ENCODE measurements at places on chromosomes 5 and 9.

DNA sequence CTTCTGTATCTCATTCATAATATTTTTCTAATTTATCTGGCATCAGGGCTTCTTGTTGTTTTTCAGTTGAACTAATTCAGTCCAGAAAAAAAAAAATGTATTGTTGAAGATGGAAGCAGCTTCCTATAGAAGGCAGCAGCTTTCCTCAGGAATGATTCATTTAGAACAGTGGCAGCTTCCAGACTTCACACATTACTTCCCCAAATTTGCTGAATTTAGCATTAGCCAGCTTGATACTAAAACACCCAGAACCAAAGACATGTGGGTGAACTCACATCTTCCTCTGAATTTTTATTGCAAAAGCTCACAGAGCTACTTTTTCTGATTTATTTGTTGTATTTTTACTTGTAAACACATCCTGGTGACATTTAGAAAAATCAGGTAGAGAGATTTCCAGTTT is 53.8 kb downstream of the HCN1 start:
- no peak for DNase-seq

DNA sequence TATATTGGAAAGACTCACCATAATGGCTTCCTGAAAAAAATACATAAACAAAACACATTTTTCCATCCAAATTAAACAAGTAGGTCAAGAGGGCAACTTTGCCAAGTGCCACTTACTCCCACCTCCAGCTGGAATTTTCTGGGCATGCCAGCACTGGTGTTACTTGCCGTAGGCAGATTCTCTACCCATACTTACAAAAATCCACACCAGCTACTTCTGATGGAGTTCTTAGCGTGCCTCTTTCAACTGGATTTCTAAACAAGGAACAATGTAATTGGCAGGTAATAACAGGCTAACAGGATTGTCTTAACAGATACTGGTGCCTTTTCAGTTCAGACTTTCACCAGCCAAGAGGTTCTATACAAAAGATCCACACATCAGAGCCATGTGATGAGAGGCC is 301.4 kb downstream of the MLLT3 start:
- no peak for DNase-seq

DNA sequence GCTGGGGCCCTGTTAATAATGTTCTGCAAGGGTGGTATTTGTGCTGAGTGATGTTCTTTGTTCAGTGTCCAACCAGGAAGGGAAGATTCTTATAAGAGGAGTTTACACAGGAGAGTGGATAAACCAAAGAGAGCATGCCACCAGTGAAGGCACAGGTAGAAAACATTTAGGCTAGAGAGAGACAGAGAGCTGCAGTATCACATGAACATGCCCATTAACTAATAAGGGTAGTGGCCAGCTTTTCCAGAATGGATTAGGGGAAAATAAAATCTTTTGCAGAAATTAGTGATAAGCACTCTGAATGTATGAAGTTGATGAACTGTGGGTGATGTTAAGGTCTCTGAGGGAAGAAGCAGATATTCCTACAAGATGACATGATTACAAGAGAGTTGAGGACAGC is 54.1 kb upstream of the PRLR start:
- DNase-seq: no peak

GRCh38 chr5:78360924-78361630 is 660 bp downstream of the SCAMP1 start:
- peak; percentile 42 for DNase-seq

- DNase-seq: no peak
These were observed 283.4 kb upstream of the PTGER4 start for GRCh38 chr5:40396317-40396716.

- DNase-seq: no peak
These were observed 57.4 kb downstream of the DAP start for GRCh38 chr5:10703676-10704075.

DNA sequence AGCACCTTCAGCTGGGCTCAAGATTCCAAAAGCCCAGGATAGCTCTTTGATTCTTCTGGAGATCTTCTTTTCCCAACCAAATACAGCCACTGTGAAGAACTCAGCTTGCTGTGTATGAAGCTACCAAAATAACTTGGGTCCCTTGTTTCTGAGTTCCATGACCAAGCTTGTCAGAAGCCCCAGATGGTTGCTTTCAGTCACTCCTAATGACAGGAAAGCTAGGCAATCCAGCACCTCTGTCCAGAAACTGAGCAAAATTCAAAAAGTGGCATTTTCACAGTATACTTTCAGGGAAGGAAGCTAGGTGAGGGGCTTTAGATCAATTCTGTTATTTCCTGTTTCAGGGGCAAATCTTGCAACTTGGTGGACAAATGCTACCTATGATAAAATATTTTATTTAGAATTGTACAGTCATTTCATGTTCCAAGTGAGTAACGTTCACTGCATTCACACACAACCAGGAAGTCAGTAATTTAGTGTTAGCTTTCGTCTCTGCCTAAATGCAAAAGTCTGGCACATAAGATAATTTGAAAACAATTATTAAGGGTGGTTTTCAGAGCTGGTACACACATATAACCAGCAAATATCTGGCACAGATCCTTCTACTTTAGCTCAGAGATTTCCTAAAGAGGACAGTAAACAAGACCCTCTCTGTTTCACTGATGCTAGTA is 330.1 kb downstream of the GLIS3 start:
- DNase-seq: no peak

DNA sequence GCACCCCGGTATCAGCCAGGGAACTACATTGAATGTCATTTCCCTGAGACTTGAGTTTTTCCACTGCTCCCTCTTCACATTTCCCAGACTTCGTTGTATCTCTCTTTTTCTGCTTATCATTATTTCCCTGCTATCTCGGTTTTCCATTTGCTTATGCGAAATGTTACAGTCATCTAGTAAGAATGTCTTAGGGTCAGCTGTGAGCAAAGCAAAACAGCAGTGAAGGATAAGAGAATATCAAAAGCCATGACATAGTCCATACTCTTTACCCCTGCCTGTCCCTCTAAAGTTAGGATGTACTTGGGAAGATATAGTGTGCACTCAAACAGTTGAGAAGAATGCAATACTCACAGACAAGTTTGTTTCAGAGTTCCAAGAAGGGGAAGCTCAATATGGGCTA is 88.7 kb downstream of the ITGA1 start:
- peak; percentile 27 for DNase-seq

DNA sequence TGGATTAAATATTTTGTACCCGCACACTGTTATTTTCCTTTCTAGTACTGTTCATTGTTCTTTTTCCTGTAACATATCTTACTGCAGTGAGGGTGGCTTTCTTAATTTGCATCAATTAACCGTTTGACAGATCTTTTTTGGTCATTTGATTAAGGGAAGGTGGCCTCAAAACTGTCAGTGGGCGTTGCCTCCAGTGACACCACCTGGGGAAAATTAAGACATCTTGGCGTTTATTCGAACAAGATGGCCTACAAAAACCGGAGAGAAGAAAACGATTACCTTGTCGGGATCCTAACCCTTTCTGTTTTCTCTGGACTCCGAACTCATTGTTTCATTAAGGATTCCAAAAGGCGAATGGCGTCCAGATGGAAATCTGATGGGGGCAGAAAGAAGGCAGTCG is 2.0 kb downstream of the BASP1 start:
- no peak for DNase-seq

DNA sequence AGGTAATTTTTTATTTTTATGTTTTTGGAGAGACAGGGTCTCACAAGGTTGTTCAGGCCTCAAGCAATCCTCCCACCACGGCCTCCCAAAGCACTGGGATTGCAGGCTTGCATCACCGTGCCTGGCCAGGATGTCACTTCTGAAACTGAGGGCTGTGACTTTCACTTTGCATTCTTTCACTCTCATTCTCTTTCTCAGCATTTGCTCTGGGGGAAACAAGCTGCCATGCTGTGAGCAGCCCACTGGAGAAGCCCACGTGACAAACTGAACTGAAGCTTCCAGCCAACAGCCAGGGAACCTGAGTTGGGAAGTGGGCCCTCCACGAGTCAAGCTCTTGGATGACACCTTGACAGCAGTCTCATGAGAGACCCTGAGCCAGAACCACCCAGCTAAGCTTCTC is 109.4 kb downstream of the C5orf15 start:
- DNase-seq: no peak

- no peak for DNase-seq
These were observed 11.7 kb upstream of the FAT2 start for GRCh38 chr5:151602806-151603205.

DNA sequence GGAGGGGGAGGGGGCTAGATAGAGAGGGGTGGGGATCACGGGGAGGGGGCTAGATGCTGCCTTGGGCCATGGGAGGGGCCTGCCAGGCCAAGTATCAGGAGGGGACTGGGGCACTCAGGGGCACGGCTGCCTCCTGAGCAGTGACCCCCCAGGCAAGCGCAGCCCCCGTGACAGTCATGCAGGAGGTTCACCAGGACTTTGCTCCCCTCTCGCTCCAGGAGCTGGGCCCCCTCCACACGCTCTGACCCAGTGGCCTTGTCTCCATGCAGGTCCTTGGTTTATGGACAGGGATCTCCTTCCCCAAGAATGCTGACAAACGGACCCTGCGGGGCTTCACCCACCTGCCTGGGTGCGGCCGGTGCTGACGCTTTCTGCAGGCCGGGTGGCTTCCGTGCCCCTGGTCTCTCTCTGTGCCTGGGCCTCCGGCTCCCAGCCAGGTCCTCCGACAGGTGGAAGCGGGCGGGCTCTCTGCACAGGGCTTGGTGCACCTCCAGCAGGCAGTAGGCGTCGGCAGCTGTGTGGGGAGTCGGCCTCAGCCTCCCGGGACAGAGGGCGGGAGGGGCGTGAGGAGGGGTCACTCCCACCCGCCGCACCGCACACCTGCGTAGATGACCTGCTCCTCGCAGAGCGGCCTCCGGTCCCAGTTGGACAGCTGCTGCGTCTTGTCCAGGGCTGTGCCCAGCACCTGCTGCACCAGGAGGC is 46.8 kb upstream of the NRARP start:
- no peak for DNase-seq

- no peak for DNase-seq
These were observed 20.1 kb upstream of the SLC36A1 start for GRCh38 chr5:151427258-151427657.

DNA sequence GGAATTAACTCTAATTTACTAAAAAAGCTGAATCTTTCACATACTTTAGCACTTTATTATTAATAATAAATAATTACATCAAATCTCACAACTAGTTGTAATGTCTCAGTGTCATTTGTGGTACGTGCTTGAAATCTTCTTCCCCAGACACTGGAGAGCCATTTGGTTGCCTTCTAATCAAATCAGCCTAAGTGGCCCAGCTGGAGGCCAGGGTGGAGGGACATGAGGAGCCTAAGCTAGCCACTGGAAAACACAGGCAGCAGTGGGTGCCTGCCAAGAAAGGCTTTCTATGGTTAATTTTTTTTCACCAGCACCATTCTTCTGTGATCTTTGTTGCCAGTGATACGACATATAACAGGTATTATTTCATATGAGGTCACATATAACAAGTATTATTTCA is 117.0 kb downstream of the ERCC6L2 start:
- no peak for DNase-seq

DNA sequence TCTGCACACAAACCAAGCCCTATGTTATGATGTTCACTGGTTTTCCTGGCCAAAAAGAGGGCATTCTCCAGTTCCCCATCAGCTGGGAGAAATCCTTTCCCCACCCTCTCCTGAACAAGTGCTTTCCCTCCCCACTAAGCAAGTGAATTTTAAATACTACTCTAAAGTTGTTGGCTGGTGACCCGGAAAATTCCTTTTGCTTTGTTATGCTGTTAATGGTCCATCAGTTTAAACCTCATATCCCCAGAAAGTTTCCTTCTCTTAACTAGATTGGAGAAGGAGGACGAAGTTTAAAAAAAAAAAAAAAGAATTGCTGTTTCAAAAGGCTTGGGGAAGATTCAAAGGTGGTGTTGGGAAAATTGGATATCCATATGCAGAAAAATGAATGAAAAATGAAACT is 21.9 kb upstream of the SPRY4 start:
- DNase-seq: no peak

DNA sequence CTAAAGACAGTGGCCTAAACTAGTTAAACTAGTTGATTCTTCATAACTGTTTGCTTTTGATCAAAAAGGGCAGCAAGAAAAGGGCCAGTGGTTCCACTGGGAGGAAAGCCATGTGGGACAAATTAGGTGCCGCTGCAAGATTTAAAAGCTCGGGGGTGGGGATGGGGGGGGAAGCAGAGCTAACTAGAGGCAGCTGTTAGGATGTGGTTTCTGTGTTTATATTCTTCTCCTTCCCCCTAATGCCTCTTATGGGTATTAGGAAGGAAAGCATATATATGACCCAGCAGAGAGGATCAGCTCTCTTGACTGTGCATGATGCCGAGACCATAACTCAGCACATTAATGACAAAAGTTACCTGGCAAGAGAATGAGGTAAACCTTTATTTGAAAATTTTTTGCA is 65.7 kb downstream of the EFNA5 start:
- no peak for DNase-seq

DNA sequence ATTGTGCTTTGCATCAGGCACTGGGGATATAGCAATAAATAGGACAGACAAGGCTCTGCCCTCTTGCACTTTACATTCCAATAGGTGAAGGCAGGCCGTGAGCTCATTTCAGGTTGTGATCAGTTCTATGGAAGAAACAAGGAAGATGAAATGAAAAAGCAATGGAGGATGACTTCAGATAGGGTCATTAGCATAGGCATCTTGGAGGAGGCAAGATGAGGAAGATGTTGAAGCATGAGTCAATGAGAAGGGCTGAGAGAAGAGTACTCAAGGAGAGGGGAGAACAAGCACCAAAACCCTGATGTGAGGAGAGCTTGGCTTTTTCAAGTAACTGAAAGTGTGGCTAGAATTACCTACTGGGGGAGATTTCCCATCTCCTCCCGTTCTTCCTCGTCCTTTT is 5.0 kb upstream of the SPARC start:
- DNase-seq: no peak

DNA sequence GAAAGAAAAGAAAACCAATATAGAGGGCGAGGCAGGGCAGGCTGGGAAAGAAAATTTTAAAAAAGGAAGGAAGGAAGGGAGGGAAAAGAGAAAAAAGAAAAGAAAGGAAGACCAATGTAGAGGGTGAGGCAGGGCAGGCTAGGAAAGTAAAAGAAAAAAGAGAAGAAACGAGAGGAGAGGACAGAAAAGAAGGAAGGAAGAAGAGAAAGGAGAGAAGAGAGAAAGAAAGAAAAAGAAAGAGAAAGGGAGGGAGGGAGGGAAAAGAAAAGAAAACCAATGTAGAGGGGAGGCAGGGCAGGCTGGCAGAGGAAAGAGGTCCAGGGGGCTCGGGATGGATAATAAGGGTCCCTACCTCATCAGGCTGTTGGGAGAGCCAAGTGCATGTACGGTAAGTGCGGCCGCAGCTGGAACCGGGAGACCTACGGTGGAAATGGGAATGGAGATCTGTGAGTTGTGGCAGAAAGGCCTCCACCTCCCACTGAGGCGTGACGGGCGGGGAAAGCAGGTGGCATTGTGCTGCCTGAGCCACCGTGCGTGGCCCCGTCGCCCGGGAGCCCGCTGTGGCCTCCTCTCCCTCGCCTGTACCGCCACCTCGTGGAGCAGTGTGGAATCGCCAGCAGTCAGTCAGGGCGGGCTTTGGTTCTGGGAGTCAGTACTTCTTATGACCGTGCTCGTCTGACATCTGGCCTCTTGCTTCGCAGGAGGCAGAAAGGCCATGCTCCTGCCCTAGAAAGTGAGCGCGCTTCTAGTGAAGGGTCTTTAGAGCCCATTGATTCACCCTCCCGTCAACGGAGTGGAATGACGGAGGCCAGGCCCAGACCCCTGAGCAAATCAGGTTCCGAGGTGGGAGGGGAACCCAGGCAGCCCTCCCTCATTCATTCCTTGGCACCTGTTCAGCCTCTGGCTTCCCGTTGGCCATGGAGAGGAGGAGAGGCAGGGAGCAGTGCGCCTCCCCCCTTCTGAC is 10.4 kb upstream of the NHP2 start:
- peak; percentile 69 for DNase-seq

Data from A172 (cell line).